ENCODE measurements at places on chromosomes 16 and 17.

DNA sequence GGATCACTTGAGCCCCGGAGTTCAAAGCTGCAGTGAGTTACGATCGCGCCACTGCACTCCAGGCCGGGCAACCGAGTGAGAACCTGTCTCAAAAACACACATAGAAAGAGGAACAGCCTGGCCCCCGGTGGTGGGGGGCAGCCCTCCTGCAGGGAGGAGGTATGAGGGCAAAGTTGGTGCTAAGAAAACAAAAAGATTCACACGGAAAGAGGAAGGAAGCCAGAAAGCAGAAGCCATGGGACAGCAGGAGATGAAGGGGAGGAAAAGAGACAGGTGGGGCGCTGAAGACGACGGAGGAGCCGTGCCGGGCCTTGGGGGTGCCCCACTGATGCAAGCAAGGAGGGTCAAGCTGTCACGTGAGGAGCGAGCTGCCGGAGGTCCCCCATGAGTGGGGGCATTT, 8.2 kb upstream of the C16orf74 start:
- peak; percentile 43 for DNase-seq

- no peak for DNase-seq
Observed at GRCh38 chr16:8845699-8846298, 23.0 kb downstream of the CARHSP1 start.

- peak; percentile 19 for DNase-seq
Observed at GRCh38 chr16:30805056-30805369, 18.0 kb upstream of the ZNF629 start.

DNA sequence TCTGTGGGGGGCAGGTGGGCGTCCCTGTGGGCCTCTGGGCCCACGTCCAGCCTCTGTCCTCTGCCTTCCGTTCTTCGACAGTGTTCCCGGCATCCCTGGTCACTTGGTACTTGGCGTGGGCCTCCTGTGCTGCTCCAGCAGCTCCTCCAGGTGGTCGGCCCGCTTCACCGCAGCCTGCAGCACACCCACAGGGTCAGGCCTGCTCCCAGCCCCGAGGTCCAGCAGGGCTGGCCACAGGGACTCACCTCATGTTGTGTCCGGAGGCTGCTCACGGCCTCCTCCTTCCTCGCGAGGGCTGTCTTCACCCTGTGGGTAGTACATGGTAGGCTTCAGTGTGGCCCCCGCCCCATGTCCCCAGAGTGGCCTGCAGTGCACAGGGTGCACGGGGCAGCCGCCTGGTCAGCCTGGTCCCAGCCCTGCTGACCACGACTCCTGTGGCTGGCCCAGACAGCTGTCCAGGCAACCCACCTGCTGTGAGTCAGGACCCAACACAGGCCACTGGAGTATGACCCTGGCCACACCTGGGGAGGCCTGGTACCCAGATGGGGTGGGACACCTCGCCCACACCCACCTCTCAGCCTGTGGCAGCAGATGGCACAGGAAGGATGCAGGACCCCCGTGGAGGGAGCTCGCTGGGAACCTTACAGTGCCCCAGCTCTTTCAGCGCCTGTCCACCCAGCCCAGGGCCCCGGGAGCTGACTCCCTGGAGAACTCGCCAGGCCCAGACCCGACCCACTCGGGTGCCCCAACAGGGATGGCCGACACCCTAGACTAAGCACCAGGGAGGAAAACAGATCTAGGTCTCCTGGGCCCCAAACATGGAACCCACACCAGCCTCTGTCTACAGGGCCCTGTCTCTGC, 23.9 kb upstream of the AATK start:
- DNase-seq, result no peak

GRCh38 chr17:53496356-53496755, 326.4 kb upstream of the KIF2B start:
- no peak for DNase-seq

DNA sequence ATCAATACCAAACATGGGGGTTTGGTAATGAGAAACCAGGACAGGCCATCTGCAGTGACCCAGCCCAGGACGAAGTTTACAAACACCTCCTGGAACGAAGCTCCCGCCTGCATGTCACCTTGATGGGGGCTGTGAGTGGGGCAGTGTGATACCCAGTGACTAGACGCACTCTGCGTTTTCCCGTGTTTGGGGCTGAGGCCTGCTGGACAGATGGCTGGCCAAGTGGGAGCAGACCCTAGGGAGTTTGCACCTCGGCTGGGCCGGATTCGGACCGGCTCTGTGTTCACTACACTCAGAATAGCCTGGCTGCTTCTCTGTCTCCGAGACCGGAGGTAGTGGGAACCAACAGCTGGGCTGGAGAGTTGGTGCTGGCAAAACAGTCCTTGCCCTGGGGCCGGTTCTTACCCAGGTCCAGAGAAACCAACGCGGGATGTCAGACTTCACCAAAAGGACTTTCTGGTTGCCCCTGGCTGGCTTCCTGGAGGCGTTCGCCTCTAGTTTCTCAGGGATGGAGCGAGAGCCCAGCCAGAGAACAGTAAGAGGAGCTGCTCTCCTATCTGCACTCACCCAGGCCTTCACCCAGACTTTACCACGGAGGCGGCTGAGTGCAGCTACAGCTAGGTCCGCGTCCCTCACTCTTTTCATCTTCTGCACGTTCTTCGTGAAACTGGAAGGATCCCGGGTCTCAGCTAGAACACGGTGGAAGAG, 20.4 kb downstream of the CARHSP1 start:
- no peak for DNase-seq

DNA sequence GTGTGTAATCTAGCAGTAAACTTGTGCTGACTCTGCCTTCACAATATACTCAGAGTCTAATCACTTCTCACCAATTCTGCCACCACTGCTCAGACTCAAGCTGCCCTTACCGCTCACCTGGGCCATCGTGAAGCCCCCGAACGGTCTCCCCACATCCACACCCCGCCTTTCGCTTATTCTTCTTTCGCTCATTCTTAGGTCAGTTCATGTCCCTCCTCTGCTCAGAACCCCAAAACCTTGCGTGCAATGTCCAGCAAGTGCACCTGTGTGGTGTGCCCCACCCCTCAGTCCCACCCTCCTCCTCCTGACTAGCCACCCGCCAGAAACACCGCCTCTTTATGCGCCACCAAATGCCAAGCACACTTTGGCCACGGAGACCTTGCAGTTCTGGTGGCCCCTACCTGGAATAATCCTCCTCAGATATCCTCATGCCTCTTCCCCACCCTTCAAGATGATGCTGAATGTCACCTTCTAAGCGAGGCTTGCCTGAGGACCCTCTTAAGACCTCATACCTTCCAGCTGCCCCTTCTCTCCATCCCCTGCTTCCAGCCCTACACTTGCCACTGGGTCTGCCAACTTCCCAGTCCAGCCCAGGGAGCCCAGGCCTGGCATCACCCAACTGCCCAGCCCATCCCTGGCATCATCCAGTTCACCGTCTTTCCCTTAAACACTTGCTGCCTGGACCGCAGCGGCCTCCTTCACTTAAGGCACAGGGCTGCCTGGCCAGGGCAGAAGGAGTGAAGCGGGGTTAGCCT, 34.3 kb upstream of the RBFOX3 start:
- no peak for DNase-seq

- peak; percentile 78 for DNase-seq
Observed at GRCh38 chr17:62085511-62086408, 20.7 kb upstream of the MED13 start.

GRCh38 chr17:11628374-11628773, 30.1 kb downstream of the DNAH9 start:
- no peak for DNase-seq

- no peak for DNase-seq
Observed at GRCh38 chr16:24053099-24053946, 202.8 kb upstream of the CACNG3 start.

All from GM12865 (cell line).